ENCODE measurements at places on chromosomes 13 and 19.

- DNase-seq = no peak
Measured at GRCh38 chr19:3359919-3360420, 6.4 kb upstream of the NFIC start.

DNA sequence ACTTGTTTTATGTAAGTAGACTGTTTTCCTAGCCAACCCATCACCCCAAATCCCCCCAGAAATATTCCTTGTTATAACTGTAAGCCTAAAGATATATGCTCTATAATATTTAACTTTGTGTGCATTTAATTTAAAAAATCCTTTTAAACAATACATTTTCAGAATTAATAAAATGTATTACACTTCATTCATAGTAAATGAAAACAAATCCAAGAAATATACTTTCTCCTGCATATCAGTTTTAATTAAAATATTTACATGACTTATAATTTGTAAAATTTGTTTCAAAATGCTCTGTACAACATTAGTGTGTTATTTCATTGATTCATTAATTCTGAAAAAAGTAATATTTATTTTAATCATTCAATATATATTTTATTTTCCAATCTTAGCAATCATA is 669.1 kb upstream of the PCDH20 start:
- DNase-seq = no peak

DNA sequence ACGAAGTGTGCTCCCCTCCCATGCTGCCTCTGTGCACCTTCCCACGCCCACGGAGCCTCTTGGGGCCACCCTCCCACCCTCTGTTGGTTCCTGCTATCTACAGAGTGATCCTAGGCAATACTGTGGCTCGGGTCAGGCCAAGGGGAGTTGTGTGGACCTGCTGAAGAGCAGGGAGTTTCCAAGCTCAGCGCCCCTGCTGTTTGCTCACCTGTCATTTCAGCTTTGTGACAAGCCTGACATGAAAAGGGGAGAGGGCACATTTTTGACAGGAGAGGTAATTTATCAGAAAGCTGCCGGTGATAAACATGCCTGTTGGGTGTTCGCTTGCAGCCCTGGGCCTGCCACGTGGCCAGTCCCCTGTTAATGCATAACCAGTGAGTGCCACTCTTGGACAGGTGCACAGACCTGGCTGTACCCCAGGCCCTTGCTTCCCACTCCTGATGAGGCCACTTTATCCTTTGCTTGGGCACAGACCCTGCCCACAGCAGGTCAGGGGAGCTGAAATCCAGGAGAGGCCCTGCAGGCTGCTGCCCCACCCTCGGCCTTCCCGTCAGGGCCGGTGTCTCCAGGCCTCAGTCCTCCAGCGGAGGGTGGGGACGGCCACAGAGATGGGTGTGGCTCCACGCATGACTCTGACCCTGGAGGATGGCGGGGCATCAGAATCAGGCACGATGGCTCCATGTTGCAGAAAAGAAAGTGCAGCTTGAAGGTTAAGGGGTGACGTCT is 201.5 kb upstream of the GPR12 start:
- no peak for DNase-seq

GRCh38 chr19:4759388-4760284 is 31.9 kb upstream of the FEM1A start:
- DNase-seq = peak; percentile 92

DNA sequence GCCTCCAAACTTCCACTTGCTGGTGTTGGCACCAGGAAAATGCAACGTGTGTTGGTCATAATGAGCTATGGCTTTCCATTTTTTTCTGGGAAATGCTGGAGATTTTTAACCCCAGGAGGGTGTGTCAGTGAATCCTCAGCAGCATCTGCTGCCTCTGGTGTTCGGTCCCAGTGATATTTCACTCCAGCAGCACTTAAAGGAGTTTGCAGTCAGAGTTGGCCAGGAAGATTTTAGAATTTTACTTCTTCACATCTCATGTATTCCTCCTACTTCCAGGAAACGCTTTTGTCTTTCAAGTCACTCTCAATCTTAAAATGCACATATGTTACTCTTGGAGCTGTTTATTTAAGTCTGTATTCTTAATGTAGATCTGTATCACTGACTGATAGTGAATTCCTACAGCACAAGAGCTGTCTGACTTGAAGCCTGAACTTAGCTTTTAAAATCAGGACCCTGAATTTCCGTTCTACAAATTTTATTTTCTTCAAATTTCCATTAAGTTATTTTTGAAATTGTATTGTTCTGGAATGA is 903.4 kb upstream of the SLC10A2 start:
- no peak for DNase-seq

GRCh38 chr19:17058236-17058635 is 17.0 kb downstream of the HAUS8 start:
- DNase-seq = no peak

GRCh38 chr19:15479391-15480345 is at the start of gene PGLYRP2:
PGLYRP2 (minus strand) TSS chr19:15479501; CDS start chr19:15479371, 130 bp downstream.
- DNase-seq = no peak

DNA sequence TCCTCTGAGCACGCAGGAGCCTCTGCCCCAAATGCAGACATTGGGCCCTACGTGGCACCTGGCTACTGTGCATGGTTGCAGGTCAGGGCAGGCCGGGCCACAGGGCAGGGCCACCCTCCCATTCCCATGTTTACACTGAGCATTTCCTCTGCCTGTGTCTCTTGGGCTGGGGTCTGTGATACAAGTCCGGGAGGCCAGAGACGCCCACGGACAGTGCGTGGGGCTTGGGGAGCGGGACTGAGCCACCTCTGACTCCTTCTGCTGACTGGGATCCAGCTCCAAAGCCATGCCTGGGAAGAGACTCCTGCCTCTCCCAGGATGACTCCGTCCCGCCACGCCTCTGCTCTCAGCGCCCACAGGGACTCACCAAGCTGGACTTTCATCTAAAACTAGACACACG is 18.8 kb downstream of the GAS6 start:
- DNase-seq = no peak

DNA sequence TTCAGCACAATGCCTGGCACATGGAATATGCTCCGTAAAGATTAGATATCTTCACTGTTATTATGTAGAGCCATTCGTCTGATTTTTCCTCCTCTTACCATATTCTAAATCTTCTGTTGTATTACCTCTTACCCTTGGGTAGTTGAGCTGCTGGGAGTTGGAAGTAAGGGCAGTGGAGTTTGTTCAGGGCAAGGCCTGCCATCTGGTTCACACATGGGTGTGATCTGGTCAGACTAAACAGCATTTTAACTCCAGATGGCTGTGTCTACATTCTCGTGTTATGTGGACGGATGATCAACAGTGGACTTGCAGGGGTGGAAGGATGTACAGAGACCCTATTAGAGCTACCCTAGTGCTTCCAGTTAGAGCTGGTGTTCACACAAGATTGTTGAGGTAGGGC is 164.9 kb downstream of the ZIC5 start:
- no peak for DNase-seq

GRCh38 chr13:87884884-87885283 is 213.7 kb downstream of the SLITRK5 start:
- no peak for DNase-seq

GRCh38 chr19:53521373-53522202 is 16.4 kb upstream of the ZNF331 start:
- no peak for DNase-seq

DNA sequence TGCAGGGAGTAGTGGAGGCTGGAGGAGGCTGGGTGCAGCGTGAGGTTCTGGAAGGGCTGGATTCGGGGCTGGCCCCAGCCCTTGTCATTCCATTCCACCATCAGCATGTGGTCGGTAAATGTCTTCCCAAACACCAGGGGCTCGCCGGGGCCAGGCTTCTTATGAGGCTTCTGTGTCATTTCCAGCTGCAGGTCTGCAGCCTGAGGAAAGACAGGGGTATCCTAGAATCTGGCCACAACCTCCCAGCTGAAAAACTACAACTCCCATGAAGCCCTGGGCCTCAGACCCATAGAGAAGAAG is 4.4 kb downstream of the BCAT2 start:
- DNase-seq = peak; percentile 42

- no peak for DNase-seq
Measured at GRCh38 chr13:78659732-78660494, 958 bp upstream of the OBI1 start.

DNA sequence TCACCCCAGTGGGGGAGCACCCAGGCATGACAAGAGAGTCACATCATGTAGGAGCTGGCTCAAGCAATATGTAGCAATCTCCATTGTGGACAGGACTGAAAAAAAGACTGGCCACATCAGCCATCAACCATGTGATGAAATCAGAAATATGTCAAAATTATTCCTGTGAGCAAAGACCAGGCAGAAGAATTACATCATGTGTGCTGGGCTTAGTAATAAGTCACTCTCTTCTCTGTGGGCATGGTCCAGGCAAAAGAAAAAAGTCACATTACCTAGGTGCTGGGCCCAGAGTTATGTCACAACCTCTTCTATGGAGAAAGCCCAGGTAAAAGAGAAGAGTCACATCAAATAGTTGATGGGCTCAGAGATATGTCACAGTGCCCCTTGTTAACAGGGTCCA is 28.3 kb upstream of the ZNF729 start:
- no peak for DNase-seq

Measured in KBM-7 (cell line).